Stimulated activated CD4-positive, alpha-beta T cell treated with anti-CD3 and anti-CD28 coated beads, TNF-alpha, amount 100 ng/mL, for 48 hours (primary cell): ENCODE measurements at places on chromosomes 16 and 17.
A peak's percentile ranks its signal among the peaks of the same experiment; 100 is the strongest.

GRCh38 chr17:8021565-8022359, 17.1 kb upstream of the ALOX15B start:
- DNase-seq: no peak

DNA sequence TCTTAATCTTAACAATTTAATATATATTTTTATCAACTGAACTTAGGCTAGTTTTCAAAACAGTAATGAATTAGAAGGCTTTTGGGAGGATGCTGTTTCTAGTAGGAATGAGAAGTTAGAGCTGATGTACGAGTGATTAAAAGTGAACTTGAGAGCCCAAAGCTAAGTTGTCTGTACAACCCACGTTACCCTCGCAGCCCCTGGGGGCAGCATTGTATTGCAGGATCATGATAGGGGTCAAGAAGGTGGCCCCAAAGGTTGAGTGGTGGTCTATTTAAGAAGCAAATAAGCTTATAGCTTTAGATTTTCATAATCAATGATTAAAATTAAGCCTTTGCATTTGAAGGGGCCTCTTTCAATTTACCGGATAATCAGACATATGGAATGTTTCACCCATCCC, 33.7 kb upstream of the ALDH3A2 start:
- no peak for DNase-seq

DNA sequence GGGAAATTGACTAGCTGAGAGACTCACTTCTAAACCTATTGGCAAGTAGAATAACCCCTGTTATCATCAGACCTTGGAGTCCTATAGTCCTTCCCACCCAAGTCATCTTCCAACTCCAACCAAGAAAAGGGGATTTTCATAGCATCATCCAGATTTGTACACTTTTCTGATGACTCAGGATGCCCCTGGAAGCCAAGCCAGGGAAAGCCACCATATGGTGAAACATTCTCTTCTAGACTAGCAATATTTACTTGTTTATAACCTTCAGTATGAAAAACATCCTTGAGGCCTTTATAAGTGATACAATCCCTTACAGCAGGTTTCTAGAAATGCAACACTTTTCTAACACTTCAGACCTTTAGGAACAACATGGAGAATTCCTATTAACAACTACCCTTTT, 618.8 kb upstream of the CDH11 start:
- no peak for DNase-seq

DNA sequence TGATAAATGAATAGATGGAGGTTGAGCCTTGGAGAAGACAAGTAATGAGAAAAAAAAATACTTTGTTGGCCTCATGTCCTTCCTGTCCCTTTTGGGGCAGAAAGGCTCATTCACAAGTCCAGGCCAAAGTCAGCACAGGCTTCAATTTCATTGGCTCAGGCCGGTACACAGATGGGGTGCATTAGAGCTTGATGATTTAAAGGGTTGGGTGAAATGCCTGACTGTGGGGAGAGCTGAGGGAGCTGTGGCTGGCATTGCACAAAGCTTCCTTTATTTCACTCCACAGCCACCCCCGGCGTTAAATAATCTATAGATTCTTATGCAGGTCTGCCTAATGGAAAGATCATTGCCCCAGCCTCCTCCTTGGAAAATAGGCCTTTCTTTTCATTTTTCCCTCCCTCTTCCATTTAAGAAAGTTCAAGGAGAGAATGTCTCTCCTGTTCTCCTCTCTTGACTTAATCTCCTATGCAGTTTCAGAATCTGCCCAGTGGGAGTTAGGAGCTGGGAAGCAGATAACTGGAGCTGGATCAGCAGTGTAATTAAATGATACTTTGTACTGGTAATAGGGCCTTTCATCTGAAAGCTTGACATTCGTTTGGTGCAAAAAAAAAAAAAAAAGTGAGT, 24.4 kb downstream of the YPEL2 start:
- DNase-seq: no peak

- no peak for DNase-seq
Measured at GRCh38 chr17:59516451-59516850, 49.0 kb upstream of the DHX40 start.

DNA sequence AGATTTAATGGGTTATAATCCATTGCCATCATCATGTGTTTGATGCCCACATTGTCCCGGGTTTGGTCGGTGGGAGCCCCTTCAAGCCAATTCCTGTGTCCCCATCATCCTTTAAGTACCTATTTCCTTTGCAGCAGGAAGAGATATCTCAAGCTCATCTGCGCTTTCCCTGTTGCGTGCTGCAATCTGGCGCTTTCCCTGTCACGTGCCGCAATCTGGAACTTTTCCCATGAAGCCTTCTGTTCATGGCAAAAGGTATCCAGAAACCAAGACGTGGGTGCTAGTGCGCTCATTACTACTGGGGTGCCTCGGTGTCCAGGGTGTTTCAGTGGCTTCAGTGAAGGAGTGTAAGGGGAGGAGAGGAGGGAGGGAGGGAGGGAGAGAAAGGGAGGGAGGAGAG, 174.6 kb upstream of the ZNF469 start:
- DNase-seq: no peak

DNA sequence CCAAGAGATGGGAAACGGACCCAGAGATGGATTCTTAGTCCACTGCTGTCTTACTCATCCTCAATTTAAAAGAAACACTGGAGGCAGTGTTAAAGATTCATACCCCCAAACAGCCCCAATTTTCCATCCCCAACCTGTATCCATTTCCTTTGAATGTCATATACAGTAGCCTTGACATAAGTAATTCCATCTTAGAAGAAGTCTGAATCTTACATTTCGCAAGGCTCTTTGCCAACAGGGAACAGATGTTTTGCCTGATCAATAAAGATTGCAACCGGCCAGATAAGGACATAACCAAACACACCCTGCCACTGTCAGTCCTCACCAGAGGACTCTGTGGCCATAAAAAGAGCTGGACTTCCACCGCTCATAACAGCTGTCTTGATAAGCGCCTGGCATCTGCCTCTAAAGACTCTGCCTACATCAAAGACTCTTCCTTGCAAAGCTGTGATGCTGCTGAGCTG, 59.0 kb upstream of the MED9 start:
- no peak for DNase-seq

DNA sequence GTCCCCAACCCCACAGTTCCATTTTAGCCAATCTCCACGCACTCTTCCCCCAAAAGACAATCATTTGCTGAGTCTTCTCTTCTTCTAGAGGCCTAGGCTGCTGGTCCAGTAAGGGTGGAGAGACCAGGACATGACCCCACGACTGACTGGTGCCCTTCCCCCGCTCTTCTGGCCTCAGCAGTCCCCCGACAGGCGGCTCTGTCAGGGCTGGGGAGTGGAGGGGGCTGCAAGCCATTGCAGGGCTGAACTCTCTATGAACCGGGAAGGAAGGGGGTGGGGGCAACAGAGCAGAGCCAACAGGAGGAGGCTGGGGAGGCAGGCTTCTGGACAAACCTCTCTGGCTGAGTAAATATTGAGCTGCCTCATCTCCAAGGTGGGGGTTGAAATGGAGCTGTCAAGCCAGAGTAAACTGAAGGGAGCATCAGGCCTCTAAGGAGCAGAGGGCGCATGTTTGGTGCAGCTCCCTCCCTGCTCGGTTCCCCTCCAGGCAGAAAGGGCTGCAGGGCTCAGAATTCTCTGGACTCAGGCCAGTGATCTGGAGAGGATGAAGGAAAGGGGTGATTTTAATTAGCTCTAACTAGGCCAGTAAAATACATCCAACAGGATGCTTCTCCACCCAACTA, 8.7 kb downstream of the HOXB1 start:
- DNase-seq: no peak

GRCh38 chr17:82884341-82884969, 44.6 kb upstream of the ZNF750 start:
- DNase-seq: no peak

DNA sequence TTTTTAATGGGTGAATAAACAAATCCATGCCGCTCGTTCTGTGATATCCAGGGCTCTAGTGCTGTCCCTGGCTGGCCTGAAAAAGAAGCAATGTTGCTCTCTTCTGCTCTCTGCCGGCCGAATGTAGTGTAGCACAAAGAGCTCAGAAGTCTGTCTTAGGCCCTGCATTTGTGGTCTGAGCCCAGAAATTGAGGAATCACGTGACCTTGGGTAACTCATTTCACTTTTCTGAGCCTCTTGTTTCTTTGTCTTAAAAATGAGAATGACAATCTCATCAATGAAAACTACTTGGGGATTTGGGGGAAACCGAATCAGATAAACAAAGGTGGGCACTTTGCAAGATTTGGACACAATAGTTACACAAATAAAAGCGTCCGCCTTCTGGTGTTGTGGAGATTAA, 381.6 kb upstream of the ASIC2 start:
- peak; percentile 33 for DNase-seq

DNA sequence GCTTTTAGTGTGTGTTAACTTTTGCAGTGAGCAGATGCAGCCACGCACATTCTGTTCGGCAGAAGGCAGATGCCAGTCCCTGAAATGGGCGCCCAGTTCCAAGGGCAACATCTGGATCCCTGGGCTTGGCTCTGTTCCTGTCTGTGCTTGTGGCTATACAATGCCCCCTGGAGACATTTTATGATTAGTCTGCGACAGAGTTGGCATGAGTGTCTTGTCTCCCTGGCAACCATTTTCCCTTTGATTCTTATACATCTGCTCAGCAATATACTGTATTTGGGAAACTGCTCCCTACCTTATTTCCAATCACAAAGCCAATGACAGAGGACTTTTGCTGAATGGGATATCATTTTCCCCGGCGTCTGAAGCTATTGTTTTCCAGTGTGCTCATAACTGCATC, 1629.5 kb upstream of the GOT2 start:
- no peak for DNase-seq

GRCh38 chr16:71242036-71242435, 11.5 kb upstream of the HYDIN start:
- no peak for DNase-seq

GRCh38 chr16:87465306-87465705, 27.5 kb downstream of the ZCCHC14 start:
- no peak for DNase-seq

GRCh38 chr17:48646183-48647102, 20.3 kb upstream of the HOXB9 start:
- no peak for DNase-seq

- DNase-seq: no peak
Measured at GRCh38 chr17:79038545-79039135, 14.7 kb downstream of the C1QTNF1 start.

GRCh38 chr17:16889088-16889465, 82.8 kb downstream of the TNFRSF13B start:
- DNase-seq: no peak

DNA sequence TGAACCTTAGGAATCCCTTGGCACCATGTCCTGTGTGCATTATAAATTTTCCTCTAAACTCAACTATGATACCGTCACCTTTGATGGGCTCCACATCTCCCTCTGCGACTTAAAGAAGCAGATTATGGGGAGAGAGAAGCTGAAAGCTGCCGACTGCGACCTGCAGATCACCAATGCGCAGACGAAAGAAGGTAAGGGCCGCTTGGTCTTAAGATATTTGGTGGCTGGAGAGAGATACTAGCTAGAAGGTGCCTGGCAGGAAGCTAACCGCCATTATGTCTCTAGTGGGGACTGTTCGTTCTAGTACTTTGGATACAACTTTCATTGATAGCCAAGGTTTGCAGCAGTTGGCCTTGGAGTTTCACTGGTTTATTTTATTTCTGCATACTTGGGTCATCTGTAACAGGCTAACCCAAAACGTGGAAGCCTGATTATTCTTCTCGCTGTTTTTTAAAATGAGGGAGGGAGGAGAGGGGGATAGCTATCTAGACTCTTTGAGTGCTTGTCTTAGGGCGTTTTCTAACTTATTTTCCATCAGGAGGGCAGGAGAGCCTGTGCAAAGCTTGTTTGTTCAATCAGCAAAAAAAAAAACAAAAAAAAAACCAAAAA, 1.3 kb downstream of the RBBP6 start:
- DNase-seq: peak; percentile 13

- DNase-seq: no peak
Measured at GRCh38 chr17:35183332-35183731, 10.9 kb downstream of the SLC35G3 start.

DNA sequence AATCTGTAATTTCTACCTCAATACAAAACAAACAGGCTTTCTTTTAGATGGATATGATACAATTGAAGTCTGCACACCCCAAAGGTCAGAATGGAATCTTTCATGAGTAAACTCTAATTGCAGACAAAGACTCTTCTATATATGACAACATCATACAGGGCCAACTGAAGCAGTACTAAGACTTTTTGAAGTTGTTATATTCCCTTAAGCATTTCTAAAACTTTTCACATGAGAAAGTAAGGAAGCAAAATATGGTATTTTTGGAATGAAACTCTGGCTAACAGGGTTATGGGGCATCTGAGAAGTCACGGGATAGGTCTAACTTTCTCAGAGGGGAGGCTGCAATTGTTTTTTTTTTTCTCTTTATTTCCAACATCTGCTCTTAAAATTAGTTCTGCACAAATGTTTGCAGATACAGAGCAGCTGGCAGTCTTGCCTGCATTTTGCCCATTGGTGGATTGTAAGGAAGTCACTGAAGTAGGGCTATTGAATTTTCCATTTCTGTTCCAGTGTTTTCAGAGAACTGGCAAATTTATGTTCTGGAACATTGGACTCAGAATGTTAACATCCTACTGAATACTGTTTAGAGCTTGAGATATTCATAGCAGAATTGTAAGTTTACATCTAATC, 59.1 kb downstream of the SSH2 start:
- no peak for DNase-seq

DNA sequence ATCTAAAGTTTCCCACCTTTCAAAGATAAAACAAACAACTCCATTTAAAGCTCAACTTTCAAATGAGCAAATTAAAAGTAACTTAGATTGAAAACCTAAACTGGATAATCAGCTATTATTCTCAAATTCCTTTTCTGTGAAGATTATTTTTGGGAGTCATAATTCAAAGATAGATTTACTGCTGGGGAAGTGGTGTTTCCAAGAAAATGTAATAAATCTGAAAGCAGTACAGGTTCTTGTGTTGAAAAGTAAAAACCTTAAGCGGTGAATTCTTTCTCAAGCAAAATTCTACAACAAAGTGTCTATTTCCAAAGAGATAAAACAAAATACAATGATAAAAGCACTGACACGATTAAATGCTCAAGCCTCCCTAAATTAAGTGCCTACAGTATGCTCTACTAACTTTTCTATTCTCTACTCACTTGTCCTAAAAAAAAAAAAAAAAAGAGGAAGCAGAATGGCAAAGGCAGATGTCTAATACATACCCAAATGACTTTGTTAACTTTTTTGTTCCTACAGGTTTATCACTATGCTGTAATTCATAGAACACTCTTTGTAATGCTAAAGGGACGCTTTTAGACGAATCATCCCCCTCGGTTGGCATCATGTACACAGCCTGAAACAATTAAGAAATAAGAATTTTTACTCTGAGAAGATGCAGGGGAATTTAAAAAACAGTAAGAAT, 34.5 kb downstream of the LITAFD start:
- DNase-seq: no peak

- peak; percentile 48 for DNase-seq
Measured at GRCh38 chr16:88703486-88704309, 2.5 kb downstream of the RNF166 start.

GRCh38 chr16:84096447-84097005, 20.2 kb downstream of the MBTPS1 start:
- no peak for DNase-seq

DNA sequence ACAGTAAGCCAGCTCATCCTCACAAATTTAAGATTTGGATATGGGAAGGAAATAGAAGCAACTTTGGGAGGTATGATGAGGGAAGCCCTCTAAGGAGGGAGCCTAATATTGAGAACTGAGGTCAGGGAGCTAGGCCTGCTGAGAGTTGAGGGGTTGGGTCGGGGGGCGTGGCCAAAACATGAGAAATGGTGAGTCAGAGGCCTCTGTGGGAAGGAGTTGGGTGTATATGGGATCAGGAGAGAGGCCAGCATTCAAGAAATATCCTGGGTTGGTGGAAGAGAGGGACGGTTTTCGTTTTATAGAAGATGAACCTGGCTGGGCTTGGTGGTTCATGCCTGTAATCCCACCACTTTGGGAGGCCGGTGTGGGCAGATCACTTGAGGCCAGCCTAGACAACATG, 48.4 kb downstream of the CLEC16A start:
- DNase-seq: peak; percentile 48

- peak; percentile 7 for DNase-seq
Measured at GRCh38 chr16:3716831-3717234, 491 bp downstream of the TRAP1 start.
